ENCODE measurements at places on chromosomes 7 and 10.
A peak's percentile ranks its signal among the peaks of the same experiment; 100 is the strongest.

DNA sequence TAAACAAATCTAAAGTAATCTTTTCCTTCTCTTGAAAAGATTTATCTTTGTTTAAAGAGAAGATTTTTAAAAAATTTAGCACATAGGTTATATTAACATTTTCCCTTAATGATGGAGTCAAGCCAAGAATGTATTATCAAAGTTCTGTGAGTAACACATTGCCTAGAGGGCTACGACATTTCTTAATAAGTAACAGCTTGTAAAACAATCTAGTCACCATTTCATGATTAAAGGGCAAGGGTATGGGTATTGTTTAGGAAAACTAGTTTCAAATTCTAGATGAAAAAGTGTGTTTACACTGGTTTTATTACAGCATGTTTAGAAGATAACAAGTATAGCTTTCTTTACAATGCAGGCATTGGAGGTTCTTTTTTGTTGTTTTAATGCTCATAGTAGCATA lies 28.6 kb upstream of the LAMB4 start:
- no peak for DNase-seq

DNA sequence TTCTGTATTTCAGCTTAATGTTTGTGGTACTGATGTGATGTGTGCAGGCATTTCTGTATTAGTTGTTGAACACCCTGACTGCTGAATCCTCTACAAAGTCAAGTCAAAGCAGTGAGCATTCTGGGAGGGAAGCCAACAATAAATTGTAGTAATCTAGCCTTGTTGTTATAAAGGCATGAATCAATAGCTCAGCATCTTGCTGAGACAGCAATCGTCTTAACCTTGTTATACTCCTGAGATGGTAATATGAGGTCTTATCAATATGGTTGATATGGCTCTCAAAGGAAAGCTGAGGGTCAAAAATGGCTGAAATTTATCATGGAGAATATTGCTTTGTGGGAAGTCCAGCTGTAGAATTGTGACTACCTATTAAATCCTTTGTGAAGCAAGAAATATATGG lies 299.4 kb downstream of the DNAJB9 start:
- DNase-seq, result no peak

DNA sequence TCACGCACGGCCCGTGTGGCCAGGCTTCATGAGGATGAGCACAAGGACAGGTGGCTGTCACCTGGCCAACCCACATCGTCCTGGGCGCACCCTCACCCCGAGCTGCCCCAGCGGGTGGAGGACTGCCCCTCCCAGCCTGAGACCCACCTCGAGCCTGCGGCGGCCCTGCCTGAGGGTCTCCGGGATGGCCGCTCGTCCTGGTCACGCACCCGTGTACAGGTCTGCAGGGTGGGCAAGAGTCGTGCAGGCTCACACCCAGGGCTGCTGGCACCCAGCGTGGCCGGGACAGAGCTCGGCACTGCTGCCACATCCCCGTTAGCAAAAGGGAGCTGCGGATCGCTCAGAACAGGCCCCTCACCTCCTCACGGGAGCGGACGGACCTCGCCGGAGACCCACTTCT lies 14.4 kb upstream of the UTF1 start:
- DNase-seq, result no peak

GRCh38 chr7:80819503-80819902 lies 99.3 kb downstream of the SEMA3C start:
- DNase-seq, result no peak

GRCh38 chr7:98669329-98670000 lies 52.4 kb downstream of the NPTX2 start:
- DNase-seq, result no peak

- no peak for DNase-seq
Observed at GRCh38 chr7:33446551-33446950, 317.2 kb downstream of the BBS9 start.

- no peak for DNase-seq
Observed at GRCh38 chr10:79012567-79012966, 56.2 kb upstream of the ZMIZ1 start.

DNA sequence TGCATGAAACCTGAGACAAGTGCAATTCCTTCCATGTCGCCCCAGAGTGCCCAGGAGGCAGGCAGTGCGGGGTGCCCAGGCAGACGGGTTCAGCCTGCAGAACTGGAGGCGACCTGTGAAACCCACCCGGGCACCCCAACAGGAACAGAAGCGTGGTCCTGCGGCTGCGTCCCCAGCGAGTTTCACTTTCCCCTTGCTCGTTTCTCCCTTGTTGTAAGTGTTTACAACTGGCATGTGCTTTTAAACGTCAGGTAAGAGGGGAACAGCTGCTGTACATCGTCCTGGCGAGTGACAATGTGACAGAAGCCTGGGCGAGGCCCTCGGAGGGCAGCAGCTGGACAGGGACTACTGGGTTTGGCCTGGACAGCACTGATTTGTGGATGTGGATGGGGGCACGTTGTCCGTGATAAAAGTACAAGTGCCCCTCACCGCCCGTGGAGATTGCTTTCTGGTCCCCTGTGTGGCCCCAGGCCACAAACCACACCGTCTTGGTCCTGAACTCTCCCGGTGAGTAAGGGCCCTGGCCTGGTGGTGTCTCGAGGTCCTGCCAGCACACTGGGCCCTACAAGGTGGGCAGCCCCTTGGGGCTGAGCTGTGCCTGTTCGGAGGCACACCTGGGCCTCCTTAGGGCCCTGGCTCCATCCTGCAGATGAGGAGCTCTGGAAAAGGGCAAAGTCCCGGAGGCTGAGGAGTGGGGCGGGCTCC lies 4.0 kb downstream of the VENTX start:
- DNase-seq, result no peak

GRCh38 chr10:90822508-90822907 lies 35.3 kb downstream of the HTR7 start:
- DNase-seq, result no peak

- no peak for DNase-seq
Observed at GRCh38 chr7:152572101-152572500, 103.8 kb downstream of the XRCC2 start.

DNA sequence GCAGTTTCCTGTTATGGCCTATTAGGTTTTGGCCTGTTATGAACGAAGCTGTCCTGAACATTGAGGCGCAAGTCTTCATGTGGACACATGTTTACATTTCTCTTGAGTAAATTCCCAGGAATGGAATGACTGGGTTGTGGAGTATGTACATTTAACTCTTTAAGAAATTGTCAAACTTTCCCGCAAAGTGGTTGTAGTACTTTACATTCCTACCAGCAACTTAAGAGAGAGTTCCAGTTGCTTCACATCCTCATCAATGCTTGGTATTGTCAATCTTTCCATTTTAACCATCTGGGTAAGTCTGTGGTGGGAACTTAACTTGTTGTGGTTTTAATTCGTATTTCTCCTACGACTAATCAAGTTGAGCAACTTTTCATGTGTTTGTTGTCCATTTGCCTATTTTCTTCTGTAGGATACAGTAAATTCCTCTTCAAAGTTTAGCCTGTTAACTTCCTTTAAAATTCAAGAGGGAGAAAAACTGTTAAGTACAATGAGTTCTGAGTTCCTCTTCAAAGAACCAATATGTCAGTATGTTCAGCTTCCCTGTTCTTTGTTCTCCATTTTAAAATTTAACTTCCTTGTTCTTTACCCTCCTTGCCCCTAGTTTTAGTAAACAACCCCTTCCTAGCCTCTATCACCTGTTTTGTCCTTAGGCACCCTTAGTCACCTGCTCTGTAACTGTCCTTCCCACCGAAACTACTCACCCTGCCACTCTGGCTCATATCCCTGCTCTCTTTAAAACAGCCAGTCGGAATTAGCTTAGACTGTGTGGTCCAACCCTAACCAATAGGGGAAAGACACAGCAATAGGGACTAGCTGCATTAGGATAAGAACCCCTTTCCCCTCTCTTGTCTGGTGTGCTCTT lies 74.0 kb downstream of the FAM241B start:
- no peak for DNase-seq

DNA sequence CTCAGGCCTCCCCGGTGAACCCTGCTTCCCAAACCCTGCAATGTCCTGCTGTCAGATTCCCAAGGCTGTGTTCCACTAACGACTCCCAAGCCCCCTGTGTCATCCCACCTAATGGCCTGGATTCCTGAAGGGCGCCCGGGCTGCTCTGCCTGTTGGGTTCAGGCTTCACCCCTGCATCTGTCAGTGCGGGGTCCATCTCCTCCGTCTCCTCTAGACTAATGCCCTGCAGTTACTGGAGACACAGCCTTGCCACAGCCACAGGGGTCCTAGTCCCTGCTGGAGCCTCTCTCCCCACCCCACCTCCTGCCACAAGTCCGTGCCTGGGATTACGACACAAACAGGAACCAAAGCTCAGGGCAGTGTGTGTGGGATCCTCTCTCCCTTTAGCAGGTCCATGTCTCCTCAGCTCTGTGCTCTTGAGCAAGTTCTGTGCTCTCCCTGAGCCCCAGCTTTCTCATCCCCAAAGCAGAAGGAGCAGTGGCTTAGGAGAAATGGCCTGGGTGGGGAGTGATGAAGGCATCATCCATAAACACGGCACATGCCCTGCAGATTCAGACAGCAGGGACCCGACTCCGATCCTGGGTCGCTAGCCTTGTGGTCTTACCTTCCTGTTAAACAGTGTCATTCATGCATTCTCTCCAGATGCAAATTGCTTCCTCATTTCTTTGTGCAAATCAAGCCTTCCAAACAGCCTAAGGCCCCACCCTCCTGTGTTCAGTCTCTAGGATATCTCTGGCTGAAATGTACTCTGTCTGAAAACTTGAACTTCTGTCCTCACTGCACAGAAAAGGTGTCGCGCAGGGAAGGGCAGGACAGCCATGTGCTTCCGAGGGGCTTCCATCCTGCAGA lies 8.2 kb upstream of the RBP3 start:
- DNase-seq, result no peak

- DNase-seq, result no peak
Observed at GRCh38 chr7:69836702-69837101, 238.4 kb downstream of the AUTS2 start.

GRCh38 chr7:1696671-1697498 lies 26.8 kb downstream of the ELFN1 start:
- DNase-seq, result no peak

- DNase-seq, result peak; percentile 39
Observed at GRCh38 chr7:30771174-30771879, at the start of gene MINDY4. MINDY4 (plus strand) TSS chr7:30771417; CDS start chr7:30771494, 77 bp downstream.

DNA sequence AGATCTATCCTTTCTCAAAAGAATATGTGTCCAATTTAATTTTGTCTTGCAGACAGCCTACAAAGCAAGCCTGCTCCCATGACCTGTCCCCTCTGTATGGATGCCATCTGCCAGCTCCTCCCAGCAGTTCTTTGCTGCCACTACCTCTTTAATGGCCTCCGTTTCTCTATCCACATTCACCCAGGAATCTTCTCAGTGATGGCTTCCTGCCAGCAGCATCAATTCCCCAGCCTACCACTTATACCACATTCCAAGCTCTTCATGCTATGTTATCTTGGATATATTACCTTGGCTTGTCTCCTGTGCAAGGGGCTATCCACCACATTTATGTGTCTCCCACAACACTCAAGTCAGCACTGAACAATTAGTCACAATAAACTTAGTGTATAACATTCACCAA lies 133.2 kb downstream of the VPS50 start:
- no peak for DNase-seq

DNA sequence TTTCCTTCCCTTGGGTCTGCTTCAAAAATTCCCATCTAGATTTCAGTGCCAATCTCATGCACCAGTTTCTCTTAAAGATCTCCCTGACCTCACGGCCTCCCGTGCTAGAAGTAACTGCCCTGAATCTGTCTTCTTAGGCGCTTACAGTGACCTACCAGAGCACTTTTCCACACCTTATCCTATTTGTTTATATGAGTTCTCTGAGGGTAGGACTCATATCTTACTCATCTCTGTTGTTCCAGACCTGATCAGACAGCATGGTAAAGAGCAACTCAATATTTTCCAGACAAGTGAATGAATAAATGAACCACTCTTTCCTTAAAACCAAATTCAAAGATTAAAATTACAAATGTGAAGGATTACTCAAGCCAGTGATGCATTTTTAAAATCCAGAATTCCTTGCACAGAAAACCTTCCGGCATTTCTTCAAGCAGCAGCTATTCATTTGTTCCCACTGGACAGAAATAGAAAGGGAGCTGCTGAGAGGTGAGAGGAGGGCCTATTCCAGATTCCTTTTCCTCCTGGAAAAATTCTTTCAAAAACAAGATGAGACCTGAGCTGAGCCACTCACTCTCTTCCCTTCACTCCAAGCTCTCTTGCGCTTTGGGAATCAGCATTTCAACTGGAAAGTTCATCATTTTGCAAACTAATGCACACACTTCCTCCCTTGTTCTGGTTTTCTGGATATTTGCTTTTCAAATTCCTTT lies 94.6 kb downstream of the ELMO1 start:
- DNase-seq, result no peak

GRCh38 chr7:27409776-27410175 lies 167.2 kb downstream of the EVX1 start:
- DNase-seq, result no peak

GRCh38 chr7:91407942-91408341 lies 143.7 kb downstream of the FZD1 start:
- DNase-seq, result no peak

DNA sequence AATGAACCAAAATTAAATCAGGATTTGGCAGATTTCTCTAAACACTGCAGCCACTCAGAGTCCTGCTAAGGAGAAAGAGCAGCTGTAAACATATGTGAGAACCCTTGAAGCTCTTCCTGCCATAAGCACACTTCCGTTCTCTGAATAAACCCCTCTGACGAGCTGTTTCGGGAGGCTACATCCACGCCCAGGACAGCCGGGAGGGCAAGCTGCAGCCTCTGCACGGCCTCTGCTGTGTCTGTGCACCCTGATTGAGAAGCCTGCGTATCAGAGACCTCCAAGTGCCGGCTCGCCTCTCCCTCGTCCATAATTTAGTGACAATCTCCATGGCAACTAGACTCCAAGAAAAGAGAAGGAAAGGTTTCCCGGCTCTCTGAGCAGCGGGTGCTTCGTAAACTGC lies 114.4 kb downstream of the PTPRN2 start:
- DNase-seq, result no peak

DNA sequence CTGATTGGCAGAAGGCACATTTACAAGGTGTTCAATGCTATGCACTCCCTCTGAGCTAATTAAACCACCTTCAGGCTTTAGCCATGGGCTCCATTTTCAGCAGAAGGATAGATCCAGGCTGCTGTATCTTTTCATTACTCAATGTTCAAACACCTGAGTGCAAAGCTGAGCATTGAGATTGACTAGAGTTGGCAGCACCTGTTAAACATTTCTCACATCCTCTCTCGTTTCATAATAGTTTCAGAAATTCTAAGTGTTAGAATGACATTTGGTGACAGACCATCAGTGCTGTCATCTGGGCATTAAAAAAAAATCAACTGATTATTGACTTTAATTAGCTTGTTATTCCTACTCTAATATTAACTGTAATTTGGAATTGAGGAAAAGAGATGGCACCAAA lies 187.1 kb upstream of the SEMA3E start:
- no peak for DNase-seq

DNA sequence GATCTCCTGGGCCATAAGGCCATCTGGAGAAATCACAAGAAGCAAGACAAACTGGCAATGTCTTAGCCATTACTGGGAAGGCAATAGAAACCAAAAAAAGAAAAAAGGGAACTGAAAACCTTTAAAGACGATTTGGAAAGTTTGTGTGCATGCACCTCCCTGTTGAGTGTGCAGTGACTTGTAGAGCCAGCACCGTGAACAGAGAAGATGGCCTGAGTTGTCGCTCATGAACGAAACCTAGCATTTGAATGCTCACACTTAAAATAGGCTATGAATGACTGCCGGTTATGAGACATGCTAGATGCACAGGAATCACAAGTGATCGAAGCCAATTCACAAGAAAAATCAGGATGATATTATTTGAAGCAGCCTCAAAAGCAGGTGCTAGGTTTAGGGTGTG lies 151.3 kb upstream of the ADO start:
- DNase-seq, result no peak
